ENCODE measurements at places on chromosomes 1 and 21. TPM values are rescaled to one million over a fixed set of nuclear protein-coding genes. Genes with fewer than 3 reads are reported as not detected.

Gene SEMA6C
- 23.3 TPM for total RNA-seq

Gene ADAMTS1
- 26.0 TPM for total RNA-seq

Gene ITLN2
- total RNA-seq, result 17.5 TPM

Gene FAM177B
- not detected for total RNA-seq

Gene SGIP1
- 9.4 TPM for total RNA-seq

Gene S100A8
- not detected for total RNA-seq

Gene PYHIN1
- not detected for total RNA-seq

Gene HORMAD1
- total RNA-seq, result not detected

Gene LCE6A
- total RNA-seq, result not detected

Gene PCAT6
- total RNA-seq, result 5.0 TPM

Gene IL12RB2
- total RNA-seq, result not detected

Gene OR2T33
- not detected for total RNA-seq

GRCh38 chr1:52439976-52440375, 35.6 kb downstream of the PRPF38A start:
- no peak overlapping the region for H3K27ac ChIP-seq
- H3K27me3 ChIP-seq, result no peaks in the 10 kb centered on the region
- H3K4me3 ChIP-seq, result no peak overlapping the region

DNA sequence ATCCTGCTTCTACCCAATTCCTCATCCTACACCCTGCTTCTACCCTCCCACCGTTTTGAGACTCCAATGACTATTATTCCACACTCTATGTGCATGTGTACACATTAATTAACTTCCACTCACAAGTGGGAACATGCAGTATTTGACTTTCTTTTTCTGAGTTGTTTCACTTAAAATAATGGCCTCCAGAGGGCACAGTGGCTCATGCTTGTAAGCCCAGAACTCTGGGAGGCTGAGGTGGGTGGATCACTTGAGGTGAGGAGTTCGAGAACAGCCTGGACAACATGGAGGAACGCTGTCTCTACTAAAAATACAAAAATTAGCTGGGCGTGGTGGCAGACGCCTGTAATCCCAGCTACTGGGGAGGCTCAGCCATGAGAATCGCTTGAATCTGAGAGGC, 464.8 kb downstream of the PTBP2 start:
- H3K4me3 ChIP-seq, result no peak overlapping the region

DNA sequence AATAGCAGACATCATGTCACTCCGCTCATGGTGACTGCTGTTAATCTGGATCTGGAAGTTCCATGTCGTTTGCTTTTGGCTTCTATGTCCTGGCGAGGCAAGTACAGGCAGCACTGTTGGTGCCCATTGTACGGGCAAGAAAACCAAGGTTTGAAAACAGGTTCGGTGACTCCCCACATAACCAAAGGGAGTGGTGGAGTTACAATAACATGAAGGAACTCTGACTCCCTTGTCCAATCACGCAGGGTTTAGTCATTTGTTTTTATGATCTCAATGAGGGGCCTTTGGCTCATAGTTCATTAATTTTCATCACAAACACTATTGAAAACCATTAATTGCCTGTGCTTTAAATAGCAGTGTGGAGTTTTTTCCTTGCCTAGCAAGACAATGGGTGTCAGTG, 82.9 kb upstream of the SSX2IP start:
- peaks cover 76% of the 10 kb centered on the region for H3K27me3 ChIP-seq
- no peak overlapping the region for H3K27ac ChIP-seq
- no peak overlapping the region for H3K4me3 ChIP-seq
- H3K4me1 ChIP-seq, result no peaks in the 10 kb centered on the region

DNA sequence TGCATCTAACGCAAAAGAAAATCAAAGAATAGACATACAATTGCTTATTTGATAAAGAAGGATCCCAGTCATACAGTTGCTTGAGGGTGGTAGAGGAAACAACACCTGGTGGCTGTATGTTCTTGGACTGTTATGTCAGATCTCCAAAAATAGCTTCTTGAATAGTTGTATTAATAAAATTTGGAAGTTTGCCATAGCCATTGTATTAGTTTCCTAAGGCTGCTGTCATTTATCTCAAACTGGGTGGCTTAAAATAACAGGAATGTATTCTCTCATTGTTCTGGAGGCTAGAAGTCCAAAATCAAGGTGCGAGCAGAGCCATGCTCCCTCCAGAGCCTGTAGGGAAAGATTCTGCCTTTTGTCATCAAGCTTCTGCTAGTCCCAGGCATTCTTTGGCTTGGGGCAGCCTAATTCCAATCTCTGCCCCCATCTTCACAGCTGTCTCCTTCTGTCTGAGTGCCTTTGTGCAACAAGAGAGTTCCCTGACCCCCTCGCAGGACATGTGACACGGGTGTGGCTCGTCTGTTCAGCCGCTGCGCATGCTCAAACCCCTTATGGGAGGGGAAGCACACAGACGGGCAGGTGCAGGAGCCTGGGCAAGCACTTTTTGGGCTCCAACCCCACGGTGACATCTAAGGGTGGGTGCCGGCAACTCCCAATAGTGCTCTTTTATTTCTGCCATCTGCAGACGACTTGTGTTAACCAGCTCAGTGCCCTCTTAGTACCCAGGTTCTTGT, 21.7 kb upstream of the GRIK1 start:
- no peaks in the 10 kb centered on the region for H3K4me1 ChIP-seq
- H3K27me3 ChIP-seq, result no peaks in the 10 kb centered on the region
- no peak overlapping the region for H3K27ac ChIP-seq
- H3K36me3 ChIP-seq, result no peaks in the 10 kb centered on the region
- H3K4me3 ChIP-seq, result no peak overlapping the region

GRCh38 chr1:43339584-43340232, 2.1 kb downstream of the MPL start:
- H3K27me3 ChIP-seq, result no peaks in the 10 kb centered on the region
- no peaks in the 10 kb centered on the region for H3K36me3 ChIP-seq
- DNase-seq, result no peak
- H3K4me1 ChIP-seq, result no peaks in the 10 kb centered on the region
- no peak overlapping the region for H3K27ac ChIP-seq

DNA sequence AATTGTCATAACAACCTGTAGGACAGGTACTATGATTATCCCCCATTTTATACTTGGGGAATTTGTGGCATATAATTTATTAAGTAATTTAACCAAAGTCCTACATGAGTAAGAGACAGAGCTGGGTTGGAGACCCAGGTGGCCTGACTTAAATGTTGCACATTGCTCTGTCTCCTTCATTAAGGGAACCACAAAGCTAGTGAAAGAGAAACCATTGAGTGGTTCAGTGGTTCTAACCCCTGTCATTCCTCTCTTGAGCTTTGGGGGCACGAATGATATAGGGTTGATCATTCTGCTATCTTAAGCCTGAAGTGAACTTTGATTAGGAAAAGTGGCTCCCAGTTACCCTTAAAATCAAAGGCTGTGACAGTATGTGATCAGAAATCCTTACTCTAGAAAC, 5.3 kb upstream of the MAP3K7CL start:
- H3K27me3 ChIP-seq, result no peaks in the 10 kb centered on the region
- H3K27ac ChIP-seq, result no peak overlapping the region
- H3K36me3 ChIP-seq, result no peaks in the 10 kb centered on the region
- no peak overlapping the region for H3K4me3 ChIP-seq
- no peaks in the 10 kb centered on the region for H3K4me1 ChIP-seq

GRCh38 chr1:212856755-212857154, 1.3 kb upstream of the FLVCR1 start:
- no peaks in the 10 kb centered on the region for H3K4me1 ChIP-seq
- H3K36me3 ChIP-seq, result peaks cover 26% of the 10 kb centered on the region
- peak overlapping the region; percentile 91 for H3K4me3 ChIP-seq
- DNase-seq, result peak; percentile 57

DNA sequence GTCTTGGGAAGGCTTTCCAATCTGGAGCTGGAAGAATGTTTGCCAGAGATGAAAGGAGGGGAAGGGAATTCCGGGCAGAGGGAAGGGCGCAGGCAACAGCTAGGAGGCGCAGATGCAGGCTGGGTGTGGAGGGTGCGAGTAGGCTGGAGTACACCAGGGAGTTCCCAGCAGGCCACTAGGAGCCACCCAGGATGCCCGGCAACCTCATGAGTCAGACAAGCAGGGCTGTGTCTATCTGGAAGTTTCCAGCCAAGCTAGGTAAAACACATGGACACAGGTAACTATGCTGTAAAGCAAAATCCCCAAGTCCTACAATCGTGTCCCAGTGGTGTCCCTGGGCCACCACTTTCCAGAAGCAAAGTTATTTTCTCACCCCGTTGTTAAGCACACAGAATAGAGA, 990 bp upstream of the NBL1 start:
- H3K4me3 ChIP-seq, result peak overlapping the region; percentile 74
- peak; percentile 62 for DNase-seq
- no peak overlapping the region for H3K27ac ChIP-seq
- no peaks in the 10 kb centered on the region for H3K36me3 ChIP-seq
- H3K4me1 ChIP-seq, result peaks cover 11% of the 10 kb centered on the region

DNA sequence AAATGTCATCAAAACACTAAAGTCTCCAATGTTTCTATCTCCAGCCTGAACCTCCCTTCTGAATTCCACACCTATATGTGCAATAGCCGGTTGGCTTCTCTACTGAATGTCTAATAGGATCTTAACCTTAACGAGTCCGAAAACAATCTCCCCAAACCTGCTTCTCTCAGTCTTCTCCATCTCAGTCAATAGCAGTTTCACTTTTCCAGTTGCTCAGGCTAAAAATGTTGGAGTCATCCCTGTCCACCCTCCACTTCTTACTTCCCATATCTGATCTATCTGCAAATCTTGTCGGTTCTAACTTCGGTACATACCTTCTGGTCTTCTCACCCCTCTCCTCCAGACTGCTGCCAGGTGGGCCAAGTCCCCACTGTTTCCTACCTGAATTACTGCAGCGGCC, 25.5 kb upstream of the CITED4 start:
- H3K27ac ChIP-seq, result no peak overlapping the region
- no peaks in the 10 kb centered on the region for H3K36me3 ChIP-seq
- DNase-seq, result no peak
- H3K27me3 ChIP-seq, result peaks cover 44% of the 10 kb centered on the region
- no peaks in the 10 kb centered on the region for H3K4me1 ChIP-seq

GRCh38 chr1:65254320-65255034, 54.9 kb upstream of the DNAJC6 start:
- DNase-seq, result peak; percentile 92
- H3K36me3 ChIP-seq, result peaks cover 3% of the 10 kb centered on the region
- no peak overlapping the region for H3K27ac ChIP-seq
- peaks cover 12% of the 10 kb centered on the region for H3K4me1 ChIP-seq

DNA sequence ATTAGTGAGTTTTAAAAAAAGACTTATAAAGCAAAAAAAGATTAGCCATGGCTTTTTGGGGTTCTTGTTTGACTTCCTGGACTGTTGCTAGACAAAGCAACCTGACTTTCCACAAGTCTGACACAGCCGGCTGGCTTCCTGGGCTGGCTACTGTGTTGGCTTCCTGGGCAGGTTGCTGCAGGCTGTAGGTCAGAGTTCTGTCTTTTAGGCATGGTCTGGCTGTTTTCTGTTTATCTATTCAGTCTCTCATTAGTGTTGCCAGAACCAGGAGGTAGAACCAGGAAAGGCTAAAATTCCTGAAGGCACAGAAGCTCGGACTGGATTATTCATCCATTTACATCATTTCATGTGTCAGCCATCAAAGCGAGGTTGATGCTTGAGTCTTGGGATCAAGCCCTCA, 88.6 kb upstream of the SLC35F3 start:
- no peaks in the 10 kb centered on the region for H3K36me3 ChIP-seq
- no peaks in the 10 kb centered on the region for H3K4me1 ChIP-seq
- H3K4me3 ChIP-seq, result no peak overlapping the region
- H3K27me3 ChIP-seq, result peaks cover 6% of the 10 kb centered on the region

GRCh38 chr1:56374026-56374974, 205.1 kb downstream of the PLPP3 start:
- H3K4me1 ChIP-seq, result no peaks in the 10 kb centered on the region
- no peak overlapping the region for H3K4me3 ChIP-seq
- no peak overlapping the region for H3K27ac ChIP-seq
- no peak for DNase-seq
- no peaks in the 10 kb centered on the region for H3K27me3 ChIP-seq

GRCh38 chr1:62444701-62445100, 7.9 kb downstream of the USP1 start:
- peaks cover 91% of the 10 kb centered on the region for H3K36me3 ChIP-seq
- H3K27ac ChIP-seq, result no peak overlapping the region
- no peaks in the 10 kb centered on the region for H3K27me3 ChIP-seq
- no peak overlapping the region for H3K4me3 ChIP-seq
- DNase-seq, result no peak

DNA sequence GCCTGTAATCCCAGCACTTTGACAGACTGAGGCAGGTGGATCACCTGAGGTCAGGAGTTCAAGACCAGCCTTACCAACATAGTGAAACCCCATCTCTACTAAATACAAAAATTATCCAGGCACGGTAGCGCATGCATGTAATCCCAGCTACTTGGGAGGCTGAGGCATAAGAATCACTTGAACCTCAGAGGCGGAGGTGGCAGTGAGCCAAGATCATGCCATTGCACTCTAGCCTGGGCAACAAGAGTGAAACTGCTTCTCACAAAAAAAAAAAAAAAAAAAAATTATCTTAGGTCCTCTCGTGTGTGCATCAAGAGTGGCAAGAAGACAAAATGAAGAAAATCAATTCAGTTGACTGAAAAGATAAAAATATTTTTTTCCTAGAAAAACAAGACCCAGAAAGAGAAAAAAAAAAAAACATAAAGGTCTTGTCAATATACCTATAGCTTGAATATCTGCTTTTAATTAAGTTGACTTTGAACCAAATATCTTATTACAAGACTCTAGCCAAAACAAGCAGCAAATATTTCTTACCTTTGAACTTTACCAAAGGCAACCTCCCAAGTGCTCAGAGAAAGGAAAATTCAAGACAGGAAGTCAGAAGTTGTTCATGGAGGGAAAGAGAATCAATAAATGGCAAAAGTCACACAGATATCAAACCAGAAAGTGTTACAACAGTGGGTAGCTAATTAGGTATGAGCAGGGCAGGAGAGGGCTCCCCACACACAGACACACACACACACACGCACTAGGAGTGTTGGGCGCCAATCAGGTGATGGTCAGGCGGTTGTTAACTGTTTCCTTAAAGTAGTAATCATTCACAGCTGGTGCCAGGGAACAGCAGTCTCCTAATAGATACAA, 29.6 kb downstream of the ITLN2 start:
- DNase-seq, result no peak
- H3K27ac ChIP-seq, result no peak overlapping the region
- H3K27me3 ChIP-seq, result no peaks in the 10 kb centered on the region
- H3K4me3 ChIP-seq, result no peak overlapping the region

DNA sequence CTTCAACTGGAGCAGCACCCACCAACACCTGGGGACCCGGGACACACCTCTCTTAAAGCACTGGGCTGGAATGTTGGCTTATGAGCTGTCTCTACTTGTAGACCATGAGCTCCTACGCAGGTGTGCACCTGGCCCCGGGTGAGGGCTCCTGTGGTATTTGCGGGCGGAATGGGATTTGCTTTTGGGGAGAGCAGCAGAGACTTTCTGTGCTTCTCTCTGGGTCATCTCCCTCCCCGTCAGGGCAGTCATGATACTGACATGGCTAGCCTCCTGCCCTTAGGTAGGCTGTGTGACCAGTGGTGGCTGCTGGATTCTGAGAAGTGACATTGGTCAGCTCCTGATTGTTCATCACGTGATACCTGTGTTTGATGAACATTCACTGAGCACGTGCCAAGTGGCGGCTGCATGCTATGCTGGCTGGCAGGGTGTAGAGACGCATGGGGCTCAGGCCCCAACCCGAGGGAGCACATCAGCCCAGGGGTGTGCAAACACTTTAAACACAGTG, 9.0 kb upstream of the ZBTB21 start:
- H3K27me3 ChIP-seq, result no peaks in the 10 kb centered on the region
- no peak overlapping the region for H3K4me3 ChIP-seq
- no peak for DNase-seq
- H3K36me3 ChIP-seq, result no peaks in the 10 kb centered on the region
- no peak overlapping the region for H3K27ac ChIP-seq
- peaks cover 7% of the 10 kb centered on the region for H3K4me1 ChIP-seq

Data from endodermal cell (in vitro differentiated cells).